DMS79 treated with DMSO at 0.1 percent for 48 hours (cell line): ENCODE measurements at places on chromosomes 7 and 10.

GRCh38 chr10:96041146-96041545 lies 2.2 kb upstream of the CCNJ start:
- DNase-seq, result no peak

GRCh38 chr7:7384228-7384627 lies 151.4 kb downstream of the COL28A1 start:
- no peak for DNase-seq

DNA sequence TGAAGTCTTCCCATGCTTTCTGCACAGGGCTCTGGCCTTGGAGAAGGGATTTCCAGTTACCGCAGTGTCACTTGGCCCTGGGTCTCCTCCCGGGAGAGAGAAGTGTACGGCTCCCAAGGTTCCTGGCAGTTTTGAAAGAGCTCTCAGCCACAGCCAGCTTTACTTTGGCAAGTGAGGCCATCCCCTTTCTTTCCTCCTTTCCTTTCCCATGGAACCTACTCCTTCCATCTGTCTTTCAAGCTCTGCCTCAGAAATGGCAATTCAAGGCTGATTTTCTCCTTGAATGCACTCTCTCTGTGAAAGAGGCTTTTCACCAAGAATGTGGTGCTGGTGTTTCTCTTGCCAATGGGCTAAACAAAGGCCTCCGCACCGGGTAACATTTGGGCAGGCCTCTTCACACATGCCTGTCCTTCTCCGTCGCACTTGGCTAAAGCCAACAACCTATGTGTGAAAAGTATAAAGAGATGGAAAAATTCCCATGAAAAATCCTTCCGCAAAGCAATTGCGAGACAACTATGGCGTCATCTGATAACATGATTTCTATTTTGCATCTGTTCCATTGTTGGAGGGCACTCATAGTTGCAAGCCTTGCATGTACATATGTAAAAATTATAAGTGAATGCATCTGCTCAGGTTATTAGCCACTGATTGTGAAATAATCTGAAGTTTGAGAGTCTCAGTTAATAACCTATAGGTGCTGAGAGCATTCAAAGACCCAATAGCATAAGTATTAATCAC lies 125.4 kb downstream of the PFKFB3 start:
- DNase-seq, result no peak

GRCh38 chr10:6977398-6978186 lies 397.5 kb upstream of the PRKCQ start:
- DNase-seq, result no peak

- DNase-seq, result peak; percentile 62
These were observed 12.3 kb downstream of the CAV2 start for GRCh38 chr7:116511552-116512519.

DNA sequence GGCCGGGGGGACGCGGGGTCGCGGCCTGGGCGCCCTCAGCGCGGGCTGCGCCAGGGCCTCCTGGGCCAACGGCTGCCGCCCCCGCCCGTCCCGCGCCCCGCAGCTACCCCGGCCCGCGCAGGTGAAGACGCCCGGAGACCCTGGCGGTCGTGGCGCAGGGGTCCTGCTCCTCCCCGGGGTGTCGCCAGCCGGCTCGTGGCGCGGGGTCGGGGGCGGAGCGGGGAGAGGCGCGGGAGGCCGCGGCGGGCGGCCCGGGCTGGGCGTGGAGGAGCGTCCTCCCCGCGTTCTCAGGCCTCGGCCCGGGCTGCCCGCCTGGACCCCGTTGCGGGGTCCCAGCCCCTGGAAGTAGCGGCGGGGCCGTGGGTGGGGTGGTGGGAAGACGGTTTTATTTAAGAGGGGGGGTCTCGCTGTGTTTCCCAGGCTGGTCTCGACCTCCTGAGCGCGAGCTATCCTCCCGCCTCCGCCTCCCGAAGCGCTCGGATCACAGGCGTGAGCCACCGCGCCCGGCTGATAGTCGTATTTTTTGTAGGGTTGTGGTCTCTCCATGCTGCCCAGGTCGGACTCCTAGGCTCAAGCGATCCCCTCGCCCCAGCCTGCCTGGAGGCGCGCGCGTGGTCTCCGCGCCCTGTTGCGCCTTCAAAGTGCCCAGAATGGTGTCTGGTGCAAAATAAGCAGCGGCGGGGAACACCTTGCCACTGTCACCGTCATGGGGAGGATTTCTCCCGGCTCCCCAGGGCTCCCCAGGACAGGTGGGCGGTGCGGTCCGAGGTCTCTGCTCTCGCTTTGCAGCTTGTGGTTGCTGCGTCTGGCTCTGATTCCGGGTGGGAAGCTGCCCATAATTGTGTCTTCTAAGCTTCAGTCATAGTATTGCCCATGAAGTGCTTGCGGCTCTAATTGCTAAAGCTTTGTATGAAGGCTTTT lies 15.3 kb upstream of the SUN1 start:
- peak; percentile 30 for DNase-seq

- no peak for DNase-seq
These were observed 24.1 kb downstream of the SEMA3D start for GRCh38 chr7:85162721-85163120.

- no peak for DNase-seq
These were observed 108.2 kb upstream of the FAM13C start for GRCh38 chr10:59470570-59470969.

- no peak for DNase-seq
These were observed 356.9 kb downstream of the DNAJB6 start for GRCh38 chr7:157693521-157694375.

DNA sequence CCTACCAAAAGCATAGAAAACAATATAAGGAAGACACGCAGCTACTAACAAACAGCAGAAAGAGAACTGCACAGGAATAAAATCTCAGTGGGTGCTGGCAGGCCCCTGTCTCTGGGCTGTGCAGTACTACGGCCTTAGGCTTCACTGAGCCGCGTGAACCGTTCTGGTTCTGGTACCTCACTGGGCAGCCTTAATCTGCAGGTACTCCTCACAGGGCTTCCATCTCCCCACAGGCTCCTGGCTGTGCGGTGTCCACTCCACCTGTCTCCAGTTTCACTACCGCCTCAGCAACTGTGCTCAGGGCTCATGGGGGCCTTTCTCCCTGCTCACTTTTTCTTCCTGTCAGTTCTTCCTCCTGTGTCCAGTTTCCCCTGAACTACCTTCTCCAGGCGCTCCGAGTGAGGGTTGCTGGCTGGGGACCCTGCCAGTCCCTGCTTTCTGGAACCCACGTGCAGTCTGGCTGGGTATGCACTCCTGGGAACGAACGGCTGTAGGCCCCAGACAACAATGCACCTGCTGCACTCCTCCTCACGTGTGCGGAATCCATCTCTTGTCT lies 75.7 kb downstream of the VIPR2 start:
- no peak for DNase-seq

GRCh38 chr10:129966889-129967578 lies 3.0 kb upstream of the EBF3 start:
- no peak for DNase-seq

DNA sequence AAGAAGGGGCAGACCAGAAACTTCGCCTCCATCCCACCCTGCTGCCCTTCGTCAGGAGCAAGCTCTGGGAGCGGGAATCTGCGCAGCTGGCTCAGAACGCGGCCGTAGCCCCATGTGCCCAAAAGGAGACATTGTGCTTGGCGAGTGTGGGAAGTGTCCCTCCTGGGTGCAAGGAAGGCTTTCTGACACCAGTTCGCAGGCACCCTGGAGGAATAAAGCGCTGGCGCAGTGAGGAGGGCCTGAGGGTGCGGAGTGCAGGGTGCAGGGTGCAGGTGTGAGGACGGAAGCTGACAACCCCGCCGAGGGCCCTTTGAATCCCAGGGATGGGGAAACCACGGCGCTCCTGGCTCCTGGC lies 811 bp downstream of the SLIT1 start:
- no peak for DNase-seq
